ENCODE measurements at places on chromosomes 13 and 19. TPM values are rescaled to one million over a fixed set of nuclear protein-coding genes. Genes with fewer than 3 reads are reported as not detected.

DNA sequence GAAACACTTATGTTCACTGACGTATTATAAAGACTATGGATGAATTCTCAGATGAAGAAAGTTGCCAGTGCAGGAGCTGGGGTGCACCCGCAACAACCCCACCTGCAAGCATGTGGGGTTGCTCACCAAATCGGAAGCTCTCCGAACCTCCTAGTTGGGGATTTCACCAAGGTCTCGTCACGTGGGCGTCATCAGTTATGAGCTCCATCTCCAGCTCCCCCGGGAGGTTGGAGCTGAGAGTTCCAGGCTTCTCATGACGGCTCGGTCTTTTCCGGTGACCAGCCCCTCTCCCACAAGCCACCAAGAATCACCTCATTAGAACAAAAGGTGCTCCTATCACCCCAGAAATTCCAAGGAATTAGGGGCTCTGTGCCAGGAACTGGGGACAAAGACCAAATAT, 46.1 kb upstream of the TUBGCP3 start:
- no peak for DNase-seq

Gene HPN
- total RNA-seq: 0.11 TPM

GRCh38 chr19:4493104-4493928, 21.2 kb downstream of the HDGFL2 start:
- DNase-seq: no peak

DNA sequence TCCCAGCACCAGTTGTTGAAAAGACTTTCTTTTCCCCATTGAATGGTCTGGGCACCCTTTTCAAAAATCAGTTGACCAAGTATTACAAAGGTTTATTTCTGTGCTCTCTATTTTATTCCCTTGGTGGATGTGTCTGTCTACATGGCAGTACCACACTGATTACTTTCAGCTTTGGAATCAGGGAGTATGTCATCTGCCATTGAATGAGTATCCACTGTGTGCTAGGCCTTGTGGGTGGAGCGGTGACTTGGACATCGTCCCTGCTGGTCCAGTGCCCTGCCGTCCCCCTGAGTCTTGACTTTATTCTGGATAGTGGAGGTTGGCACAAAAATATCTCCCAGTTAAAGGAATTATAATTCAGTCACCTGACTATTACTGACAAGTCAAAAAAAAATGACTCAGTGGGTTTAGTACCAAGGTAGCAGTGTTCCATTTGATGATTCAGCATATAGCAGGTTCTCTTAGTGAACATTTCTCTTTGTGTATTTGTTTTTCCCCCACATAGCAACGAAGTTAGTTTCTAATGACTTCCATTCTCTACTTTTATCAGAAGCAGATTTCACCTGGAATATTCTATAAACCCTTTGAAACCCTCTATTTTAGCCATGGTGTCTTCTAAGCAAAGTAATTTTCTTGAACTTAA, 3.9 kb downstream of the UPF3A start:
- no peak for DNase-seq

GRCh38 chr13:61410669-61411297, 4.9 kb downstream of the PCDH20 start:
- no peak for DNase-seq

DNA sequence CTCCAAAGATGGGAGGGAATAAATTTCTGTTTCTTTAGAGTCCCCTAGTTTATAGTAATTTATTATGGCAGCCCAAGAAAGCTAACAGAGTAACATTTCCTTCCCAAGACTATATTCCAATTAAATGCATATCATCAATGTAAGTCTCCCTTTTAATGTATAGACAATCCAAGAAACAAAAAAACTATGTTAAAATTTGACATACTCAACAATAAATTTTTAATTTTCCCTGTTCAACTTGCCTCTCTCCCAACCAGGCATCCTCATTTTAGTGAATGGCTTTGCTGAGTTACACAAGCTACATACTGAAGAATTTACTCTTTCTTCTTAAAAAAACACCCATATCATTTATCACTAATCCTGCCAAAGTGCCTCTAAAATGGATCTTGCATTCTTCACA, 1357.7 kb downstream of the PCDH9 start:
- no peak for DNase-seq

- no peak for DNase-seq
These were observed 14.6 kb upstream of the KCNN1 start for GRCh38 chr19:17951990-17952976.

- DNase-seq: no peak
These were observed 127.5 kb downstream of the KCTD12 start for GRCh38 chr13:76758738-76759137.

DNA sequence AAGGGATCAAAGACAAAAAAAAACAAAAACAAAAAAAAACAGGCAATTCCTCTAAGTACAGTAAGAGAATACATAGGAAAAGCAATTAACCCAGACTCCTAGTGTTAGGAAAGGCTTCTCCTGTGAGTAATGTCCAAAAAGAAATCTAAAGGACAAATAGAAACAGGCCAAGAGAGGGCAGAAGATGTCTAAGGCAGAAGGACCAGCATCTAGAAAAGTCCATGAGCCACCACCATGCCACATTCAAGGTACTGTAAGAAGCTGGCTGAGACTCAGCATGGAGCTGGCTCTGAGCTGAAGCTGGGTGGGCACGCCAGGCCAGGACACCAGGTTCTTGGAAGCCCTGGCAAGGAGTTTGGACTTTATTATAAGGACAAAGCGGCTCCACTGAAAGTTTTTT, 118.1 kb upstream of the FRY start:
- DNase-seq: no peak

Gene GJB6
- 1.7 TPM for total RNA-seq

DNA sequence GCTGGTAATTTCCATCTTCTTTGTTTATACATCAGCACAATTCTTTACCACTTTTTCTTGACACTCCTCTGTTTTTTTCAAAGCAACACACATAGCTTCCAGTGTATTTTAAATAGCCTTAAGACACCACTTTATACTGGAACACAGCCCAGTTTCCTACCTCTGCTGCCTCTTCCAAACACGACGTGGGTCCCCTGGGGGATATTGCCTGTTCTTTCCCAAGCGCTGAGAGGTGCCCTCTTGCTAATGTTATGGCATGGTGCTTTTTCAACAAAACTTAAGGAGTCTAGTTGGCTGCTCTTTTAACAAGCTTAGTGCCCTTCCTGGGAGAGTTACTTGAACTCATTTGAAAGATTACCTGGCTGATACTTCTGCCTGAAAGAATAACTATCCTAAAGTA, 112.7 kb downstream of the OLFM4 start:
- no peak for DNase-seq

DNA sequence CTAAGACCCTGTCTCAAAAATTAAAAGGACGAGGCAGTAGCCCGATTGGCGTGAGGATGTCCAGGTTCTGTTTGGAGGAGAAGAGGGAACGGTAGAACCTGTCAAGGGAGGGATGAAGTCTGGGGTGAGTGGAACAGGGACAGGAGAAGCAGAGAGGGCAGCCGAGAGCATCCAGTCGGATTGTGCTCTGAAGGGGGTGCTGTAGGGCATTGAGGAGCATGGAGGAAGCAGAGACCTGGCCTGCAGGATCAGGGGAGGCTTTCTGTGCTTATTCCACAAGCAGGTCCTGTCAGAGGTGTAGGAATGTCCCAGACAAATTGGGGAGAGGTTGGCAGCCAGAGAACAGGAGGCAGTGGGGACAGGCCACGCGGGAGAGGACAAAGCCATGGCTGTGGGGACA, 14.1 kb downstream of the AP2A1 start:
- DNase-seq: no peak

Gene EDNRB
- not detected for total RNA-seq

Gene ITGBL1
- total RNA-seq: not detected

DNA sequence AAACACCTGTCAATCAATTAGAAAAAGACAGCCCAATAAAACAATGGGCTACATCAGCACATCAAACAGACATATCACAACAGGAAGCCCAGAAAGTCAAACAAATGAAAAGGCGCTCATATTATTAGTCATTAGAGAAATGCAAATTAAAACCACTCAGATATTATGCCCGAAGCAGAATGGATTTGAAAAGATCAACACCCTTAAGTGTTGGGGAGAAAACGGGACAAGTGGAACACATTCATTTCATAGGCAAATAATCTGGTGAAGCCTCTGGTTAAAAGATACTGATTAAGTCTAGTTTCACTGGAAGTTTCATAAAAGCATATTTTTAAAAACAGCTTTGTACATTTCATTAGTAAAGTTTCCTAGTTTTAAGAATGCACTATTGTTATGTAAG, 17.4 kb downstream of the NLRP9 start:
- DNase-seq: no peak
